ENCODE measurements at places on chromosomes 1 and 21.

- DNase-seq, result no peak
These were observed 252.6 kb downstream of the NFIA start for GRCh38 chr1:61334718-61335589.

DNA sequence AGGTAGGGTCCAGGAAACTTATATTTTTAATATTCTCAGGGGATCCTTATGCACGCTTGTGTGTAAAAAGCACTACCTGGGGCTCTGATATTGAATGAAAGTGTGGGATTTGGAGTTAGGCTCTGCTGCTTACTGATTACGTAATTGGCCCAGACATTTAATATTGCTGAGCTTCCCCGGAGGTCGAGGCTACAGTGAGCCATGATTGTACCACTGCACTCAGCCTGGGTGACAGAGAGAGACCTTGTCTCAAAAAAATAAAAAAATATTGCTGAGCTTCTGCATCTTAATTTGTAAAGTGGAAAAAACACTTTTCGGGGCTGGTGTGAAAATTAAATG is 62.2 kb upstream of the KIF26B start:
- no peak for DNase-seq

DNA sequence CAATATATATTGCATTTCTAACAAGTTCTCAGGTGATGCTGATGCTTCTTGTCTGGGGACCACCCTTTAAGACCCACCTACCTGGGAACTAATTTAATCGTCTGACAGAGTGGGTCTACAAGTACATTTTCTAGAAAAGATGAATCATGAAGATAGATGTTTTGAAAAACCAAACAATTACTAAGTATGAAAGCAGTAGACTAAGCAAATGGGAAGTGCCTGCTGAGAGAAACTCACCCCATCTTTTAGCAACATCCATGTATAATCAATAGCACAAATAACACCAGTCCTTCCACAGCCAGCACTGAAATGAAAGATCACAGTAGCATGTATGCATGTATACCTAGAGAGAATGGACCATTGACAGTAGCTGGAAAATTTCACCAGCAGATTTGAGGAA is 17.3 kb downstream of the PTPN22 start:
- DNase-seq, result no peak

DNA sequence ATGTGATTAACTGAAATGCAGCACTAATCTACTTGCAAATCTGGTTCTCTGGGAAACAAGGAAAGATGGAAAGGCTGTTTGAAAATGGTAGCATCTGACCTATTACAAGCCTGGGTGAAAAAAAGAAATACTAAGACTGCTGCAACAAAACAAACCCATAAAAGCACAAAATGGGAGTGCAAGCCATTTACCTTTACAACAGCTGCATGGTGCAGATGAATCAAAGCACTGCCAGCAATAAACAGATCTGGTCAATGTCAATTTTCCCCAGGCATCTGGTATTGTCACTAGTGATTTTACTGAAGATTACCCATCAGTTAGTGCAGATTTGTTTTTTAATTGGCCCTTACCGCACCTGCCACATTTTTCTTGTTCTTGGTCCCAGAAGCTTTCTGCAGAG is 1341.7 kb downstream of the PLA2G4A start:
- no peak for DNase-seq

DNA sequence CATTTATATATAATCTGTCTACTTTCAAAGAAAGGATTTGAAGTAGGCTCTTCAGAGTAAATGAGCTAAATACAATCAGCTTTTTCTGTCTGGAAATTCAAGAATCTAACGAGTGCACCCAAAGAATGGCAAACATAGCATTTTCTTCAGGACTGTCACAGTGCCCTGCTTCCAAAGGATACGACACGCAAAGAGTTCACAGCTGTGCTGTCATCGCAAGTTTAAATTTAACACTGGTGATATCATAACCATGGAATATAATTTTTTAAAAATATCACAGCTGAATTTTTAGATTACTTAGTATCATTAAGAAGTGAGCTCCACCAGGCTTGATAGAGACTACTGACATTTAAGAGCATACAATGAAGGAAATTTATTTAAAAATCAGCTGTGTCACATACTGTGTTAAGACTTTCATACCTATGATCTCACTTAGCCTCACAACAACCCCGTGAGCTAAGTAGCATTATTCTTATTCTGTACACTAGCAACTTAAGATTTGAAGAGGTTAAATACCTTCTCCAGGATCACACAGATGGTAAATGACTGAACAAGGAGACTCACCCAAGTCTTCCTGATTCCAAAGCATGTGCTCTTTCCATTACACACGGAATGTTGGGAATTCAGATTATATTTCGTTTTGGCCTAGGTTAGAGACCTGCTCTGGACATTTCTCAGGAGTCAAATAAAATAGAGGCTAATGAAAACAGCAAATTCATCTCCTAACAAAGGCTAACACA is 46.2 kb upstream of the PRRX1 start:
- DNase-seq, result no peak

GRCh38 chr1:233242827-233243483 is 52.6 kb downstream of the PCNX2 start:
- no peak for DNase-seq

- DNase-seq, result no peak
These were observed 28.0 kb downstream of the URB1 start for GRCh38 chr21:32364796-32365195.

DNA sequence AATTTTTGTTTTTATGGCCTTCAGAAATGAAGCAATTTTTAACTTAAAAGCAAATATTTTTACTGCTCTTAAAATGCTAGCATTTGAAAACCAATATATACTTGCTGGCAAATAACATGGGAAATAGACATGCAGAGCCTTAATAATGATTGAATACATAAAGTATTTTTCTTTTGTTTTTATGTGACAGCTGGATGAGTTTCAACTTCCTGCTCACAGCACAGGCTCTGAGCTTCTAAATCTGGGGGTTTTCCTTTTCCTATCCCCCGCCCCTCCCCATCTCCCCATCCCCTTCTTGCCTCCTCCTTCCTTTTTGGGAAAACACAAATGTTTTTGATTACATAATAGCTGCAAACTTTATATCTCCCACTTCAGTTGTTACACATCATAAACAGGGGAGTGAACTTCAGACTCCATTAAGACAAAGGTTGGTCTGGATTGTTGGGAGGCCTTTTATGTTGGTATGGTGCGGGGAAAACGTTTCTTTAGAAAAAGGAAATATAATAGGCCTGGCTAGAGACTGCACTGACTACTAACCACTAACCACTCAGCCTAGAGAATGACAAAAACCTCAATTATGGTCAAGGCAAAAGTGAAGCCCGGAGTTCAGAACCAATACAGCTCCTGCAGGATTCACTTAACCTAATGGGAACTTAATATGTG is 116.1 kb upstream of the GORAB start:
- no peak for DNase-seq

DNA sequence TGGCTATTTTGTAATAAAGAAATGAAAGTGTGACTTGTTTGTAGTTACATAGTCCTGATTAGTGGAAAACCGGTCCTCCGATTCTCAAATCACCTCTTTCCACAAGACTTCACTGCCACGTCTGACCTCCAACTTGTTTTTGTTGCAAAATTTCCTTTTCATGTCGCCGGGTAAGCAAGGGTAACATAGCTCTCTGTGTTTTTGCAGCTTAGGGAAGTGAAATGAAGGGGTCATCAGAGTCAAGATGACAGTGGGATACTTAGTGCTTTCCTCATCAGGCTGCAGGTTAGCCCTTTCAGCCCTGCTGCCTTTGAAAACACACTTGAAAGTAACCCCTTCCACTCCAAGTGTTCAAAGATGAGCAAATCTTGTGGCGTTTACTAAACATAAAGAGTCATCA is 217.9 kb downstream of the USP25 start:
- no peak for DNase-seq

GRCh38 chr1:221069178-221069903 is 190.1 kb downstream of the HLX start:
- no peak for DNase-seq

DNA sequence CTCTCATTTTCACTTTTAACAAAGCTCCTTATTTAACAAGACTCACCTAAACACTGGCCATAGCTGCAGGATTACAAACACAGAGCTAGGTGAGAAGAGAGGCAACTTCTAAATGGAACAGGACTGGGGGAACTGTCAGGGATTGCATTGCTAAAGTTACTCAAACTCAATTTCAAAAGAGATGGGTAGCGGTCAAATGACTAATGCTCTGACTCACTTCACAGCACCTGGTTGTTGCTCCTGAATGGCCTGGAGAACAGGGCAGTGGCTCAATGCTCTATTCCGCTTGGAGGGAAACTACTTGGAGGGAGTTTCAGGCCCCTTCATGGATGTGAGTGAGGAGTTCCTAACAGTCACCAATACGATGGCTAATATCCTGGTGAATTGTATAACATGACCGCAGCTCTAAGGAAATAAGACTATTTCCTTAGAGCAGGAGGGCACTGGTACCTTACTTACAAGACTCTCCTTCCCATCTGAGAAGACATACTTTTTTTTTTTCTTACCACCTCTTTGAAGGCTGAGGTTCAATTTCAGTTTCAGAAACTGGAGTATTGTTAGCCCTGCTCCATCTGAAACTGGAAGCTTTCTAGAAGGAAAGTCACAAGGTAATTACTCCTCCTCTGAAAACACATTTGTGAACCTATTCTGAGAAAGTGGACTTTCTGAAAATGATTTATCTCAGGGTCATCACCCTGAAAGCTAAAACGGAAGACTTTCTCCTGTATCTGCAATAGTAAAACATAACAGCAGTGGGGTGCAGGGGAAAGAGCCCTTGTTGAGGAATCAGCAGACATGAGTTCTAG is 9.5 kb downstream of the DPT start:
- DNase-seq, result no peak

GRCh38 chr1:58545591-58546519 is 671 bp downstream of the OMA1 start:
- DNase-seq, result peak; percentile 63

DNA sequence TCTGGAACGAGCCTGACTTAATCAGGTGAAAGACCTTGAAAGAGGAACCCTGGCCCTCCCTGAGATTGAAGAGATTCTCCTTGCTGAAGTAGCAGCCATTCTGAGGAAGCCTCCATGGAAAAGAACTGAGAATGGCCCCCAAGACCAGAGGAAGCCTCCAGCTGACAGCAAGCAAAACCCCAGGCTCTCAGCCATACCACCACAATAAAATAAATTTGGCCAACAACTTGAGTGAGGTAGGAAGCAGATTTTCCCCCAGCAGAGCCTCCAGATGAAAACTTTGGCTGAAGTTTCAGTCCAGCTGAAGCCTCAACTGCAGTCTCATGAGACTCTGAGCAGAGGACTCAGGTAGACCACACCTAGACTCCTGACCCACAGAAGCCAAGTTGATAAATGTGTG is 34.0 kb upstream of the SLAMF9 start:
- no peak for DNase-seq

- DNase-seq, result no peak
These were observed 61.2 kb downstream of the DISP3 start for GRCh38 chr1:11539850-11540772.

GRCh38 chr1:18021242-18021641 is 86.4 kb upstream of the IGSF21 start:
- DNase-seq, result no peak

DNA sequence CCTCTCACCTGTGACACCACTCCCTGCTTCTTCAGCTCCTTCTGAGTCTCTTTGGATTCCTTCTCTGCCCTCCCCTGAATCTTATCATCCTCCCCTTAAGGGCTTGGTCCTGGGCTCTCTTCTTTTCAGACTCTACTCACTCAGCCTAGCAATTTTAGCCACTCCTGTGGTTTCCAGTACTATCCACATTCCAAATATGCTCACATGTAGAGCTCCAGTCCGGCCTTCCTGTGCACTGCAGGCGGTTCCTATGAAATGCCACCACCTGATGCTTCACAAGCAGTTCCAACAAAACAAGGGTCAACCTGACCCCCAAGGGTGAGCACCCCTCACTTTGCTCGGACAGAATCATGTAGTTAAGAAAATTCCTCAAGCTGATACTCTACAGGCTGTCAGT is 35.9 kb downstream of the MAB21L3 start:
- DNase-seq, result no peak

GRCh38 chr21:42056996-42057689 is 14.0 kb upstream of the UMODL1 start:
- no peak for DNase-seq

DNA sequence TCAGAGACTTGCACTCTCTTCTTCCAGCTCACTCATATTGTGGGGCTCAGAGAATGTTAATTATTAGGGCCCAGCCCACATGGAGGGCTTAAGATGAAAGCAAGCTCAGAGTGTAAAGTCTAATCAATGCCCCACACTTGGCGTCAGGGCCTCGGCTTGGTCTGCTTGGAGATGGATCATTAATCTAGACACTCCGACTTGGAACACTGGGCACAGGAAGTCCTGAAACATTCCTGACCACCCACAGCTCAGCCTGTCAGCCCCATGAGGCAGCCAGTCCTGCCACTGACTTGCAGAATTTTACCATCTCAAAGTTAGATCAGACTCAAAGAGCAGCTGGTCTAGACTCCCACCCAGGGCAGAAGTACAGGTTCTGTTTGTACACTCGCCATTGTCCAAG is 69.8 kb upstream of the TRABD2B start:
- DNase-seq, result no peak

DNA sequence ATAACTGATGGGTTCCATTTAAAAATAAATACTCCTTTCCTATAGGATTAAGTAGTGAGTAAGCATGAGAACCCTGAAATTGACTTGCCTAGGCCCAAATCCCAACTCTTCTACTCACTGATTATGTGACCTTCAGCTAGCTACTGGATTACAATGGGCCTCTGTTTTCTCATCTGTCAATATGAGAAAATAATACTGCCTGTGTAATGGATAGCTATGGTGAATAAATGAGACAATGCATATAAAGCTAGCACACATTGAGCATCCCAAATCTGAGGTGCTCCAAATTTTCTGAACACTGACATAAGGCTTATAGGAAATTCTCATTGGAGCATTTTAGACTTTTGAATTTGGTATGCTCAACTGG is 5.3 kb upstream of the LRRC8C start:
- no peak for DNase-seq

DNA sequence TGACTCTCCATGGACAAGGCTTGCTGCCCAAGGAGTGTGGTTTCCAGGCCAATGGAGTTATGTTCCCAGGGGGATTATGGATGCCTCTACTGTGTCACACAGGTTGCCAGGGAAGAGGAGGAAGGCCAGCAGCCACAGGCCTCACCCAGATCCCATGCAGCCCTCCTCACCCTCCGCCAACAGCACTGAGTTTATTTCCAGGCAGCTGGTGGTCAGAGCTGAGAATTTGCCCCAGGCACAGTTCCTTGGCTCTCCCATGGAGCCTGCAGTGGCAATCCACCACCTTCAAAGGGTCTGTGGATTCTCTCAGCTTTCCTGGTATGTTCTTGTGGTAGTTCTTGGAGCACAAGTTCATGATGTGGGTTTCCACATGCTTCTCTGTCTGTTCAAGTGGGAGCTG is 79.2 kb downstream of the NTNG1 start:
- no peak for DNase-seq
